Stimulated activated CD4-positive, alpha-beta T cell treated with anti-CD3 and anti-CD28 coated beads, Interleukin-1b, Interleukin-23, amount 100 ng/mL, for 24 hours (primary cell): ENCODE measurements at places on chromosomes 4 and X.

DNA sequence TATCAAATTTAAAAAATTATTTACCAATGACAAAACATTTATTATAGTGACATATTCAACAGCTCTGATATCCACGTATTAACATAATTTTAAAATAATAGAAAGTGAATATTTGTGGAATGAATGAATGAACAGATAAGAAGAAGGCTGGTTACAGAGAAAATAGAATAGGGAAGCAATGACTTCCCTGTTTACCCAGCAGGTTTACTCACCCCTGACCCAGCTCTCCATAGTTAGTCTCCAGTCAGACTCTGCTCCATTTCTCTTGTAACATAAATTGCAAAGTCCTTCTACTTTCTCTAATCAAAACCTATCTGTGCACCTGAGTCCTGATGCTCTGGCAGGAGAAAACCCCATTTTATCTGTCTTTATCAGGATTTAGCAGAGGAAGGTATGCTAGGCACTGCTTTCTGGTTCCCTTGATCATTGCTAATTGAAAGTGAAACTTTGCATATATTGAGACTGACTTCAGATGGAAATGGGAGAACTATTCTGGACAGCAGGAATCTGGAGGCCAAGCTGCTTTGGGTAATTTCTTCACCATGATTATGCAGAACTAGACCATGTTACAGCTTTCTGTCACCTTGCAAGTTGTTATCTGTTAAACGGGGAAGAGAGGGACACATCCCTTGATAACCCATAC lies 363.0 kb downstream of the FAT4 start:
- DNase-seq, result no peak

DNA sequence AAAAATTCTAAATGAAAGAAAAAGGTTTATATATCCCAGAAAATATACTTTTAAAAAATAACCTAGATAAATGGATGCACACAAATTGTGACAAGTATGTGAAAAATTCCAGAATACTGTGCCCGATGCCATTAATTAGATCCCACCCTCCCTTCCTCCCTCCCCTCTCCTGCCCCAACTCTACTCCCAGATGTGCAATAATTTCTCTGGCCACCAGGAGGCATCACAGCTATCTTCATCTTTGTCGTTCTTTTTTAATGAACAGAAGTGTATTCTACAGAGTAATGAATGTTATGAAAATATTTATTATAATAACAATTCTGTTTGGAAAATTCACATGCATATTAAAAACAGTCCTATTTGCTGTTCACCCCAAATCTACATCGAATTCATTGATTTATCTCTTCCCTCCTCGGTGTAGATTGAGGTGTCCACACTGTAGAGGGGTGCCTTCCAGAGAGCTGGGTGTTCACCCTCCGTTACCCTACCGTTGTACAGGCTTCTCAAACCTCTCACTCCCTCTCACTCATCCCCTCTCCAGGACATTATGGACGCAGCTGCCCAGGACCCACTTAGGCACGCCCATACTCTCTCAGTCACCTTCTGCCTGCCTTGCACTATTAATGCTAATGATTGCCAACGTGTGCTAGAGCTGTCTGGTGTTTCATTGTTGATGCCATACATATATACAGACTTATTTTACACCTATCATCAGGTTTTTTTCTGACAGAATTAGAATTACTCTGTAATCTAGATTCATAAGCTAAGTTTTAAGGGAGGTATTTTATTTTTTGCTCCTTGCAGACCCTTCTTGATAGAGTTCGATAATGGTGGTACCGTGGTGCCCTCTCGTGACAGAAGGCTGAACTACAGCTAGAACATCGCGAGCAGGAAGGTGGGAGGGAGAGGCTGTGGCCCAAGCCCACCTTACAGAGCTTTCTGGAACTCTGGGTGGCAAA lies 14.1 kb downstream of the RAB40AL start:
- DNase-seq, result peak; percentile 25

DNA sequence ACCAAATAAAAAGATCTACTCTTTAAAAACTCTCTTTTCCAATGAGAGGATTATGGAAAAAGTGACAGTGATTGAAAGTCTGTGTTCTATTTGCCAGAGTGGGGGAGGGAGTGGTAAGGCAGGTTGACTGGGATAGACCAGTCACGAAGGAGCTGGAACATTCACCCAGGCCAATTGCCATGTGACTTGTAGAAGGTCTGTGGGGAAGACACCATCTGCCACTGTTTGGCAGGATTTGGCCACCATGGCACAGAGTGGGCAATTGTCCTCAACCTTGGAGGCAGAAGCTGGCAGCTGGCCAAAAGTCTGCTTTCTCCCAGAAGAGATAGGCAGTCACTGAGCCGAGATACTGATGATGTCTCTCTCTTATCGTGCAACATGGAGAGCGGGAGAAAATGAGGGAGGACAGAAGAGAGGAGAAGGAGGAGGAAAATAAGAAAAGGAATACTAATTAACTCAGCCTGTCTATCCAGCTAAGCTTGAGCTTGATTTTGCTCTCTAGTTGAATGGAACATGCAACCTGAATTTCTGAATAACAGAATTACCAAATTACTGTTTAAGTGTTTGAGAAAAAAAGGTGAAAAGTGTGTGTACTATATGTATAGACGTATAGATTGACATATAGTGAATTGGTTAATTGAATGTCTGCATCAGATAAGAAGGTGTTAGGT lies 267.1 kb downstream of the ARHGAP24 start:
- DNase-seq, result no peak

DNA sequence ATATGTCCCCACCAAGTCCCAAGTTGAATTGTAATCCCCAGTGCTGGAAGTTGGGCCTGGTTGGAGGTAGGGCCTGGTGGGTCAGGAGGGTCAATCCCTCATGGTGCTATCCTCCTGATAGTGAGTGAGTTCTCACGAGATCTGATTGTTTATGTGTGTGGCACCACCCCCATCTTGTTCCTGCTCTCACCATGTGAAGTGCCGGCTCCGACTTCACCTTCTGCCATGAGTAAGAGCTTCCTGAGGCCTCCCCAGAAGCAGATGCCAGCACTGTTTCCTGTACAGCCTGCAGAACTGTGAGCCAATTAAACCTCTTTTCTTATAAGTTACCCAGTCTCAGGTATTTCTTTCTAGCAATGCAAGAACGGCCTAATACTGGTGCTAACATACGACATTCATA lies 22.7 kb upstream of the TMEM33 start:
- no peak for DNase-seq

- DNase-seq, result no peak
Observed at GRCh38 chr4:105304085-105304484, 157.4 kb downstream of the TET2 start.

- DNase-seq, result no peak
Observed at GRCh38 chrX:153922932-153923857, 2.9 kb downstream of the ARHGAP4 start.

GRCh38 chr4:118954246-118954645 lies 65.6 kb downstream of the SYNPO2 start:
- DNase-seq, result no peak

DNA sequence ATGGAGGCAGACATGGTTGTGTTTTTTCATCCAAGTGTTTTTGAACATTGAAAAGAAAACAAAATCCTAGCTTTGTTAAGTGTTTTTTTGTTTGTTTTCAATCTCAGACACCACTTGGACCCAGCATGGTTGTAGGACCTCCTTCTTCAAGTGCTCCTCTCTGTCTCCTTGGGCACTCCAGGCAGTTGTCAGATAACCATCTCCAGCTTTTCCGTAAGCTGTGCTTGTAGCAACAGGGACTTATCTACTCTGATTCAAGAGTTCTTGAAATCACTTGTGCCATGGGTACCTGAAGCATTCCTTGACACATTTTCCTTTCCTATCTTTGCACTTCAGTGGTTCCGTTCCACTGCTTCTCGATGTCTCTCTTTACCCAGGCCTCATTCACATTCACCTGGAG lies 334.9 kb upstream of the DDX53 start:
- DNase-seq, result no peak

DNA sequence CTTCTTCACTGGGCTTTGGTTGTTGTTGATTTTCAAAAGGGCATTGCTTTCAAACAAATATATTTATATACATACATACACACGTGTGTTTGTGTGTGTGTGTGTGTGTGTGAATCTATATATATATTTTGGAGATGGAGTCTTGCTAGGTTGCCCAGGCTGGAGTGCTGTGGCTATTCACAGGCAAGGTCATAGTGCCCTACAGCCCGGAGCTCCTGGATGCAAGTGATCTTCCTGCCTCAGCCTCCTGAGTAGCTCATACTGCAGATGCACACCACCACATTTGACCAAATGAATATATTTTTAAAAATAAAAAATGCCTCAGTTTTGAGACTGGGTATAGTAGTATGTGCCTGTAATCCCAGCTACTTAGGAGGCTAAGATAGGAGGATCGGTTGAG lies 34.4 kb downstream of the FRAS1 start:
- DNase-seq, result no peak

- no peak for DNase-seq
Observed at GRCh38 chr4:149534779-149535178, 280.9 kb downstream of the IQCM start.

GRCh38 chr4:123786920-123787319 lies 390.3 kb downstream of the SPRY1 start:
- DNase-seq, result no peak

- no peak for DNase-seq
Observed at GRCh38 chr4:81465406-81466340, 6.0 kb downstream of the RASGEF1B start.

DNA sequence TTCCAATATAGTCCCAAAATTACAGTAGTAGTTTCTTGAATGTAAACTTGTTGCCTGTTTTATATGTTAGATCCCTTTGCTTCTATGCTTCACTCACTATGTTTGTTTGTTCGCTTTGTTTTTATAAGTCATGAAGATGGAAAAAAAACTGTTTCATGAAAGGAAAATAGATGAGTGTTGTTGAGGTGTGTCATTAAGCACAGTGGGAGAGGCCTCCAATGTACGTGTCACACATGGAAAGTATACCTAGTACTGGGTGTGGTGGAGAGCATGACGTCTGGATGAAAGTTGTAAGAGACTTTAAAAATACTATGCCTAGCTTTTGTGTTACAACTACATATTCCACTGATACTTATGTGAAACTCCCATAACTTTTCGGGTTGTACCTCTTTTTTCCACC lies 28.4 kb downstream of the PLS3 start:
- no peak for DNase-seq

DNA sequence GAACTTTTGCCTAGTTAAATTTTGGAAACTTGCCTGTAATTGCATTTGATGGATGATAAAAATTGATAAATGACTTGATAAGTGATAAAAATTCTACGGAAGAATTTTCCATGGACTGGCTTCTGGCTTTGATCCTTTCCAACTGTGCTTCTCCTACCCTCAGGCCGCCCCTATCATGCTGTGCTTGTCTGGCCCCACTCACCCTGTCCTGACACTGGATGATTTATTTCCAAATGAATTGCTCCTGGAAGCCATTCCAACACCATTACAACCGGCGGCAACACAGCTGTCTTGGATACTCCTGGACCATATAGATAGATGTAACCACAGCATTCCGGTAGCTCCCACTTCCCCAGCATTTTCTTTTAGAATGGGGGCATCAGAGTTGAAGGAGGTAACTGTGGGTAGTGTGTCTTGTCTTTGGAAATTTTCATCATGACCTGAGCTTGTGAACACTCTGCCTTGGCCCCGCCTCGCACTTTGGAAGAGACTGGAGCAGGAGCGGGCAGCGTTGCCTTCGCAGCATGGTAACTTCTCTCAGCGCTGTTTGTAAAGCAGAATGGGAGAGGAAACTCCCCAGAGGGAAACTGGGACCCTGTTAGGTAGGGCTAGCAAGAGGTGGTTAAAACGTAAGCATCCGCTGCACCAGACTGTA lies 77.4 kb downstream of the TBL1X start:
- DNase-seq, result no peak

DNA sequence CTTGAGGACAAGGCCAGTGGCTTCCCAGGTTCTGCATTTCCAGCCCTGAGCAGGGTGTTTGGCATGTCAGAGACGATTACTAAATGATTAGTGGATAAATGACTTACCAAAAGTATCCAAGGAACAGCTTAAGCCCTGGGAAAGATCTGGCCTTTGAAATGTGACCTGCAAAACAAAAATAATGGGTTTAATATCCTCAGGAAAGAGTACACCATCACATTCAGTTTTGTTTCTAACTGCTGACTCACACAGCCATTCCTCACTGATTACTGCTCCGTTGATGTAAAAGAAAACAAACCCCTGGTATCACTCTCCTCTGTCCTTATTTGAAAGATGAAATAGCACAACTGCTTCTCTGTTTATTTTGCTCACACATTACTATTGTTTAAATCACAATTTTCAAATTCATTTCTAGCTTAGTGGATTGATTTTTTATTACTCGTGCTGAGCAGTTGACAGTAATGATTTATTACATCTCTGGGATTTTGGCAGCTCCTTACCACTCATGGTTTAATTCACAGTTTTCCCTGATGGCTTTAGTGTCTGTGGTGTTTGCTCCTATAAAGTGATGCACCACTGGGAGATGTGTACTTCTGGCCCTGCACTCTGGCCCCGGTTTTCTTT lies 117.0 kb downstream of the CBLL2 start:
- DNase-seq, result no peak

DNA sequence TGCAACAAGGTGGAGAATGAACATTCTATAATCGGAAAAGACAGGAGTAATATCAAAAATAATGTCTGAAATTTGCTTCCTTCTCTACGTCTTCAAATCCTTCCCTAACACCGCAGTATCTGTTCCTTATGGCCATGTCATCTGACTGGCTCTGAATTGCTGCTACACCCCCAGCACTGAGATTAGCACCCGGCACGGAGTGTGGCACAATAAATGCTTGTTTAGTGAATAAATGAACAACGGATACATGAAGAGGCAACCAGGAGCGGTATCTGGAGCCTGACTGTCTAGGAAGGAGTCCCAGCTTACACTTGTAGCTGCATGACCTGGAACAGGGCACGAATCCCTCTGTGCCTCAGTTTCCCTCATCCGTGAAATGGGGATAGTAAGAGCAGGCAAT lies 164.3 kb downstream of the AFAP1 start:
- DNase-seq, result no peak

GRCh38 chrX:9765737-9766097 lies at the start of gene GPR143:
Gene GPR143 (minus strand): TSS chrX:9765847. CDS start chrX:9765817, 30 bp downstream.
- no peak for DNase-seq

DNA sequence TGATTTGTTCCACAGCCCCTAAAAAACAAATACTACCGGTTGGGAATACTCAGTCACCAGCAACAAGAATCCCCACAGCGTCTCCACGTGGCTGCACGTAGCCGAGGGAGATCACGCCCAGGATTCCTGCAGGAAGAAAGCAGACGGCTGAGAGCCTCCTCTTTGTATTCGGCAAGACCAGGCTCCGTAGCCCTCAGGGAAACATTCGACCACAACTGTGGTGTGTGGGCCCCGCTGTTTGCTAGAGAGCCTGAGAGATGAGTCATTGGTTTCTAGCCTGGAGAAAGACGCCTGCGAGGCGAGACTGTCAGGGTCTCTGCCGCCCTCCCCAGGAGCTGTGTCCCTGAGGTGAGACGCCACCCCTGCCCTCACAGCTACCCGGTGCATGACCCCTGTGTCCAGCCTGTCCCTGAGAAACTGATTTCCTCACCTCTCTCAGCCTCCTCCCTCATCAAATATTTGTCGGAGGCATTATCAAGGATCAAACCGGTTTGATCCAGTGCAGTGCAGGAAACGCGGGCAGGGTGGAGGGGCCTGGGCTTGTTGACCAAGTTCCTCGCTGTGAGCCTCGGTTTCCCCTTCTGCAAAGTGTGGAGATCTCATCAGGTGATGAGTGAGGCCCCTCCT lies 4.7 kb upstream of the S100P start:
- DNase-seq, result peak; percentile 54
